ENCODE measurements at places on chromosomes 12 and 14.

- DNase-seq = no peak
Measured at GRCh38 chr12:72144553-72144952, 127.6 kb upstream of the TRHDE start.

- no peak for DNase-seq
Measured at GRCh38 chr12:107288414-107289127, 195.2 kb upstream of the CRY1 start.

- DNase-seq = no peak
Measured at GRCh38 chr14:93115821-93116675, at the start of gene ITPK1. Gene ITPK1, minus strand, starts transcription at chr14:93115925. Its CDS starts 762 bp downstream, at chr14:93115163.

GRCh38 chr14:88488081-88488480 lies 66.7 kb downstream of the PTPN21 start:
- no peak for DNase-seq

DNA sequence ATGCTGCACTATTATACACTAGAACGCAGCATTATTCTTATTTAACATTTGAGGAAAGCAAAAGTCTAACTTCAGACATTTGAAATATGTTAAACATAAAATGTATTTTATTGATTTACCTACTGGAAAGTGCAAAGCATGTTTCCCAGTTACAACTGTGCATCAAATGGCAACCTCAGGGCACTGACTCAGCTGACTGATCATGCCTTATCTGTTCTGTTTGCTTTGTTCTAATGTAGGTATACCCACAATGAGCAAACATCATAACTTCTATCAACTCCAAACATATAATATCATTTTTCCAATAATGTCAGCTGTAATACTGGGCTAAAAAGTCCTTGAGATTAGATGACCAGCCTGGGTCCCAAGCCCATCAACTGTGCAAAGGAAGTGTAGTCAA lies 431.0 kb downstream of the FOXG1 start:
- DNase-seq = no peak

GRCh38 chr14:88983755-88984154 lies 159.3 kb downstream of the TTC8 start:
- no peak for DNase-seq

DNA sequence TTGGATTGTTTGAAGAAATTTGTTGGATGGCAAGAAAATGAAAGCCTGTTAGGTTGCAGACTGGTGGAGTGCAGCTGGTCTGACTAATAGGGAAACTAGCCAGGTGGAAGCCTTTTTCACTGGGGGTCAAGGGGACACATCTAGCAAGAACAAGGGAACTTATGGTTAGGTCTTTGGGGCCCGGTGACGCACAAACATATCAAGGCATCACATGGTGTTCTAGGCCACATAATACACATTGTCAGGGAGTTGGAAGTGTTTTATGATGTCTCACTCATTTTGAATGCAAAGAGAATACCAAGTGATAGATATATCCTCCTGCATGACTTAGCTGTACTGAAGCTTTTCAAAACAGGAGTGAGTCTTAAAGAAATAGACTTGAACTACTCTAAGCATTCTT lies 351.2 kb downstream of the KCNH5 start:
- no peak for DNase-seq

DNA sequence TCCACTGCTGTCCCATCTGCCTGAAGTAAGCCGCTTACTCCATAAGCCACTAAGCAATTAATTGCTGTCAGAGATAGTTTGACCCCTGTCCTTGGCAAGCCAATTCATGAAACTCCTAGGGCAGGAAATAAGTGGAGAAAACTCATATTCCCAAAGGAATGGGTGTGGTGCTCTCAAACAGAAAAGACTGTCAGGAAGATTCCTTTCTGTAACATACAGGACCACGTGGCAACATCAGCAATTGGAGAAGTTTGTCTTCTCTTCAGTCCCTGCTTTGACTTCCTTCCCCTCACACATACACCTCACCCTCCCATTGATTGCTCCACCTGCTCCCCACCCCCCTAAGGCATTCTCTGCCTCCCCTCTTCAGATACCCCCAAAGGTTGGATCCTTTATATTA lies 36.2 kb upstream of the MDM1 start:
- DNase-seq = no peak

DNA sequence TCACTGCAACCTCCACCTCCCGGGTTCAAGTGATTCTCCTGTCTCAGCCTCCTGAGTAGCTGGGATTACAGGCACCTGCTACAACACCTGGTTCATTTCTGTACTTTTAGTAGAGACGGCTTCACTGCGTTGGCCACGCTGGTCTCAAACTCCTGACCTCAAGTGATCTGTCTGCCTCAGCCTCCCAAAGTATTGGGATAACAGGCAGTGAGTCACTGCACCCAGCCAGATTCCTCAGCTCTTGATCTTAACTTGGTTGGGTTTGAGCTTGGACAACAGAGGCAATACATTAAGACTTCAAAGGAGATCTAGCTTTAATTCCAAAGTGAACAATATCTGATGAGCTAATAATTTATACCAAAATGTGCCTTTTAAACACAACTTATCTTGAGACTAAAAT lies 5.6 kb downstream of the DAZAP2 start:
- no peak for DNase-seq

DNA sequence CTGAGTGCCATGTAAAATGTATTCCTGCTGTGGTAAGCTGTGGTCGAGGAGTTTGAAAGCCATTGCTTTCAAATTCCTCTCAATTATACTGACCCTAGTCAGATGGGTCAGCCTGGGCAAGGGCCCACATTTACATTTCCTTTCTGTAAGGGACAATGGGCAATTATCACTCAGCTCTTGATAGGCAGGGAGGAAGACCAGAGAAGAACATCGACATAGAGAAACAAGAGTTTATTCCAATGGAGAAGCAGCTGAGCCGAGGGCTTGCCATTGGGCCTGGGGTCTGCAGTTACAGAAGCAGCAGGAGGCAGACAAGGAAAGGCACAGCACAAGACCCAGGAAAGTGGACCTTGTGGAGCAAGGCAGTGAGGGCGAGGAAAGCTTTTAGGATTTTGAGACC lies 9.7 kb downstream of the NRIP2 start:
- no peak for DNase-seq

Data from stimulated activated CD8-positive, alpha-beta memory T cell treated with anti-CD3 and anti-CD28 coated beads, Interleukin-7, amount 100 ng/mL, for 24 hours (primary cell).